Uterus (tissue), 4 donors: ENCODE measurements at places on chromosomes 16 and 17. TPM values are rescaled to one million over a fixed set of nuclear protein-coding genes. Genes with fewer than 3 reads are reported as not detected.

Gene NTHL1
- total RNA-seq = 58.4 TPM

Gene AOC3
- total RNA-seq = 11.8 TPM

Gene RNF222
- not detected for total RNA-seq

Gene SLC13A2
- total RNA-seq = not detected

- no peak for DNase-seq
Measured at GRCh38 chr16:20192801-20193200, 119.1 kb upstream of the GPR139 start.

GRCh38 chr17:1648173-1648962 lies 1.3 kb downstream of the RILP start:
- no peak for DNase-seq

GRCh38 chr17:8141045-8141444 lies 11.2 kb downstream of the PER1 start:
- DNase-seq = no peak

DNA sequence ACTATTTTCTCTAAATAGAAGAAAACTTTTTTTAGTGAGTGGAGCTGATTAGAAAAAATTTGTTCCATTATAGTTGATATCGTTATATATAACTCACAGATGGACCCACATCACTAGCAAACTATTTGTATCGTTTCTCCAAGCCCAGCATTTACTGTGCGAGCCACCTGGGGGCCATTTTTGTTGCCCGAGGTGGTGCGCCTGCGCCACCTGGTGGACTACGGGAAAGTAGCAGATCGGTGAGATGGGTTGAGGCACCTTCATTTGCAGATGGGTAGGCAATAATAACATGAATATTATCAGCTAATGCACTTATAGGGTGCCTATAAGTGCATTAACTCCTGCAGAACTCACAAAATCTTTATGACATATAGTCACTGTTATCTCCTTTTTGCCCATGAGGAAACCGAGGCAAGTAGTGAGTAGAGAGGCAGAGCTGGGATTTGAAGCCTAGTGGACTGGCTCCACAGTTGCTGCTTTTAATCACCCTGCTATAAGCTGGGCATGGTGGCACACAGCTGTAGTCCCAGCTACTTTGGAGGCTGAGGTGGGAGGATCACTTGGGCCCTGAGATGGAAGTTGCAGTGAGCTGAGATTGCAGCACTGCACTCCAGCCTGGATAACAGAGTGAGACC lies 23.2 kb upstream of the NTN1 start:
- no peak for DNase-seq

DNA sequence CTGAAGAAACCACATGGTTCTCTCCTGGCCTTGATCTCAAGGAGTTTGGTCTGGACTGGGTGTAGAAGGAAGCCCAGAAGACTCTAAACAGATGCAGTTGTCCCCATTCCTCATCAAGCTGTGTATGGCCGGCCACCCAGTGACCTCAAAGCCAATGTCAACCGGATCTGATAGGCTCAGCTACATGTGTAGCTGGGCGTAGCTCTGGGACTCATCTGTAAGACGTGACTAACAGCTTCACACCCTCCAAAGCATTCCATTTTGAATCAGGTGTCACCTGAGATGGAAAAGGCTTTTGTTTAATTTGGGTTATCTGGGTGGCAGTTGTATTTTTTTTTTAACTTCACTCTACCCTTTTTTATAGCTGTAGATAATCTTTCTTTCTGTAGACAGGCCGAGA lies 130.4 kb downstream of the ABCC12 start:
- no peak for DNase-seq

DNA sequence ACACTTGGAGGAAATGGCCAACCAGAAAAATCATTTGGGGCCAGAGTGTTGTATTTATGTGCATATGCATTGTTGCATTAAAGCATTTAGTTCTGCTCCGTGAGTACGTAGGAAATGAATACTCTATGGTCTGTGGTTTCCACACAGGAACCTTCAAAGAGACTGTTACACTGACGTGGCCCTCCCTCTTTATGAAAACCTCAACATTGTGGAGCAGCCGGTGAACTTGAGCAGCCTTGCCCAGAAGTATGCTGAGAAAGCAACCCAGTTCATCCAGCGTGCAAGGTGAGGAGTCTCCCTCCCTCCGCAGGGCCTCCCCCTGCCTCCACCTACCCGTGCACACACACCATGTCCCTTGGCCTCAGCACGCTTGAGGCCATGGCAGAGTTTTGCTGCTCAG lies 65.2 kb downstream of the ARSG start:
- no peak for DNase-seq

DNA sequence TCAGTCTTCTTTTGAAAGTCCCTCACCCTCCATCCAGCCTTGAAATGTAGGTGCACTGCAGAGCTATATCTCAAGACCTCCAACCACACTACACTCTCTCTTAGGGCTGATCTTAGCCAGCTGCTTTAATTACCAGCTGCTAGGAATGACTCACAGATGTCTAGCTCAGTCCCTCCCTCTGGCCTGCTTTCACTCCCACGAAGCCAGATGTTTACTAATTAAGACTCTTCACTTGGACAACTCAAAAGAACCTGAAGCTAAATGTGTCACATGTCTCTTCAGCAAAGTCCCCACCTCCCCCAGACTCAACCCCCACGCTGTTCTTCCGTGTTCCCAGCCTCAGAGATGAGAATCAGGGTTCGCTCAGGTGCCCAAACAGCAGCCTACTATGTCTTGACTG lies 2.6 kb downstream of the GTF3C1 start:
- DNase-seq = peak; percentile 34

GRCh38 chr17:27244491-27245223 lies 49.3 kb upstream of the WSB1 start:
- peak; percentile 88 for DNase-seq
